ENCODE measurements at places on chromosomes 12 and 14.
A peak's percentile ranks its signal among the peaks of the same experiment; 100 is the strongest.

GRCh38 chr12:8455727-8456360 is at the start of gene CLEC6A:
CLEC6A (plus strand) TSS chr12:8455962; CDS start chr12:8456112, 150 bp downstream.
- DNase-seq, result no peak

DNA sequence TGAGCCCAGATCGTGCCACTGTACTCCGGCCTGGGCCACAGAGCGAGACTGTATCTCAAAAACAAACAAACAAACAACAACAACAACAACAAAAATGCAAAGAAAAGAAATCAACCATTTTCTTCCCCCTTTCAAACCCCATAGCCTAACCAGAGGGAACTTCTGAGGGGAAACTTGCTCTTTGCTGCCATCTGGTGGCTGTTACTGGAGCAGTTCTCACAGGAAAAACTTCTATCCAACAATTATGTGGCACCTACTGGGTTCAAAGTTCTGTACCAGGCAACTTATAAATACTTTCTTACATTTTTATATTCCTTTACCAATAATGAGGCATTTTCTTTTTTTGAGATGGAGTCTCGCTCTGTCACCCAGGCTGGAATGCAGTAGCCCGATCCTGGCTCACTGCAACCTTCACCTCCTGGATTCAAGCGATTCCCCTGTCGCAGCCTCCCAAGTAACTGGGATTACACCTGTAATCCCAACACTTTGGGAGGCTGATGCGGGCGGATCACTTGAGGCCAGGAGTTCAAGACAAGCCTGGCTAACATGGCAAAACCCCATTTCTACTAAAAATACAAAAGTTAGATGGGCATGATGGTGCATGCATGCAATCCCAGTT is 50.9 kb upstream of the BICDL1 start:
- DNase-seq, result peak; percentile 75

GRCh38 chr14:92539419-92539818 is 25.8 kb downstream of the RIN3 start:
- DNase-seq, result no peak

DNA sequence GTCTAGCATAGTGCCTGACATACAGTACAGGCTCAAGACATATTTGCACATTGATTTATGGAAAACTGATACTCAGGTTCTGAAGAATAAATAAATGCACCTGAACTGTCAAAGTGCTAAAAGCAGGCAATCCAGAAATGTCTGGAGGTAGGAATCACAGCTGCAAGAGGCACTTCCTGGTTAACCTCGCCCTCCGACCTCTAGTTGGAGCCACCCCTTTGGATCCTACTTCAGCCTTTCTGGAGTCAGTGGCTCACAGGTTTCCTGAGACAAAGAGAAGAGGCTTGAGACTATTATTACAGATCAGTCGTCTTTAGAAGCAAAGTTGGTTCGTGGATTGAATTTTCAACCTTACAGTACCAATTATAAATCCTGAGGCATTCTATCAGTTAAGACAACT is 13.0 kb downstream of the TCP11L2 start:
- no peak for DNase-seq

- peak; percentile 44 for DNase-seq
Measured at GRCh38 chr12:99059824-99060511, 414.9 kb downstream of the APAF1 start.

GRCh38 chr12:45192707-45193106 is 23.2 kb upstream of the ANO6 start:
- no peak for DNase-seq

- peak; percentile 15 for DNase-seq
Measured at GRCh38 chr12:116773276-116773731, 35.2 kb downstream of the RNFT2 start.

- peak; percentile 13 for DNase-seq
Measured at GRCh38 chr12:74732826-74733225, 195.2 kb downstream of the ATXN7L3B start.

DNA sequence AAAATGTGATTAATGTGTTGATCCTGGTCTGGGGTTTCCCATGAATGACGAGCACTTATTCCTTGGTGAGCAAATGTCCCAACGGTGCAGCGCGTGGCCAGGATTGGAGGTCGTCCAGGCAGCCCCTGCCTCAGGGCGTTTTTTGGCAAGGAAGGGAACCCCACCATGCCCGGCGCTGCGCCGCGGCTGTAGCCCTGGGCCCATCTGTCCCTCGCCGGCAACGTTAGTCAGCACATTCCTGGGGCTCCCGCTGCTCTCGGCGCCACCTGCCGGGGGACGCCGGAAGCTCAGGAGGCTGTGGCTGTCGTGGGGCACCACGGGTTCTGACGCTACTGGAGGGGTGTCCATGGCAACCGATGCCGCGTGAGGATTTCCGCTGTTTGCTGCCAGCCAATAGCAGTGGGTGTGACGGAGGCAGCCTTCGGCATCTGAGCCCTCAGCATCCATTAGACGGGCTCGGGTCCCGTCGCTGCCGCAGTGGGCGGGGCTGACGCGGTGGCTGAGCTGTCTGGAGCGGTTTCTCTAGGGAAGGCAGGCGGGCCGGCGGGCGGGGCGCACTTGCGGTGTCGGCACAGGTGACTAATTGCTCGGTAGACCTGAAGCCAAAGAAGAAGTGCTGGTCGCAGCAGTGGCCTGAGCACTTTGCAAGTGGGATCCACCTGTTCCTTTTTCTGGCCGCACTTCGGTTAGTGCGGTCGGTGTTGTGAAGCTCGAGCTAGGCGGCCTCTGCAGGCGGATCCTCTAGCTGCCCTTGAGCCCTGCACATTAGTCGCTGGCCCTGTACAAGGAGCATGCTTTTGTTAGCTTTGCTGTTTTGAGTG is 29.5 kb downstream of the RAB35 start:
- DNase-seq, result peak; percentile 100

DNA sequence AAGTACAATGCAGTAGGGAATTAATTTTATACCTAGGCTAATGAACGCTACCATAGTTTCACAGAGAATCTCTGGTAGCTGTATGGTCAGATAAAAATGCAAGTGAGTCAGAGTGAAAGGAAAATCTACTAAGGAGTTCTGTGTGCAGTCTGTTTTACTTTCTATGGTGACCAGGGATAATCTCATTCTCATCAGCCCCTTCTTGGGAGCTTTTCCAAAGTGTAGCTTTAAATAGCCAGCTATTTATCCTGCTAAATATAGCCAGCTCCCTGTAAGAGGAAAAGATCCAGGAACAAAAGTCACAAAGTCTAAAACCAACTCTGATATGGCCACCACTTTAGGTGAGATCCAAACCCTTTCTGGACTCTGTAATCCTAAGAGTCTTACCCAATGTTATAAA is 75.5 kb downstream of the TMEM116 start:
- DNase-seq, result no peak

DNA sequence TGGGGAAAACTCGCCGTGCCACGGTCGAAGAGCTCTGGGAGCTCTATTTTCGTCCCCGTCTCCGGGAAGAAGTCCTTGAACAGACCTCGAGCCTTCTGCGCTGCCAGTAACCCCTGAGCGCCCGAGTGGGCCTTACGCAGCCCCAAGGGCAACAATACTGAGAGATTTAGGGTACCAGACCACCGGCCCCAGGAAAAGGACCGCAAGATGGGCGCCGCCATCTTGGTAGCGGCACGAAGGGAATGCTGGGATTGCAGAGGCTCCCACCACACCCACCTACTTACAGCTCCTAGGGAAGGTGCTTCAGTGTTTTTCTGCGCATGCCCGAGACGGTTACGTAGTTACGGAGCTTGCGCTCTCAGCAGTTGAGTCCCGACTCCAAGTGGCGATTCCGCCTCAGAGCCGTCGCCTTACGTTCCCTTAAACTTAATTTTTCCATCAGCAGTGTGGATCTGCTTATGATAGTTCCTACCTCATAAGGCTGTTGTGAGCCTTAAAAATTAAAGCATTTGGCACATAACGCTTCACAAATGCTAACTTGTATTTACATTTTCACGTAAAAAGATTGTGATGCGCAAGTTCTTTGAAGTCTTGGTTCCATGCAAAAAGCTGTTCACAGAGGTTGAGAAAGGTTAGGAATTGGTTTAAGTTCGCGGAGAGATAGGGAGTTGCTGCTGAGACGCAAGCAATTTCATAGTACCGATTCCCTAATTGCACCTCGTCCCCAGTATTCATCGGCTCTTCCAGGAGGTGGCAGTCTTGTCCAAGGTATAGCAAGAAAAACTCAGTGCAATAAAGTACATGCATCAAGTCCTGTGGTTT is at the start of gene YARS2:
YARS2 (minus strand) TSS at position 244 of the 822 bp plus-strand sequence; CDS start at position 221, 23 bp downstream.
- peak; percentile 97 for DNase-seq

GRCh38 chr12:105977652-105978051 is 161.1 kb downstream of the NUAK1 start:
- no peak for DNase-seq

GRCh38 chr14:98334186-98334585 is 937.8 kb downstream of the BCL11B start:
- no peak for DNase-seq

DNA sequence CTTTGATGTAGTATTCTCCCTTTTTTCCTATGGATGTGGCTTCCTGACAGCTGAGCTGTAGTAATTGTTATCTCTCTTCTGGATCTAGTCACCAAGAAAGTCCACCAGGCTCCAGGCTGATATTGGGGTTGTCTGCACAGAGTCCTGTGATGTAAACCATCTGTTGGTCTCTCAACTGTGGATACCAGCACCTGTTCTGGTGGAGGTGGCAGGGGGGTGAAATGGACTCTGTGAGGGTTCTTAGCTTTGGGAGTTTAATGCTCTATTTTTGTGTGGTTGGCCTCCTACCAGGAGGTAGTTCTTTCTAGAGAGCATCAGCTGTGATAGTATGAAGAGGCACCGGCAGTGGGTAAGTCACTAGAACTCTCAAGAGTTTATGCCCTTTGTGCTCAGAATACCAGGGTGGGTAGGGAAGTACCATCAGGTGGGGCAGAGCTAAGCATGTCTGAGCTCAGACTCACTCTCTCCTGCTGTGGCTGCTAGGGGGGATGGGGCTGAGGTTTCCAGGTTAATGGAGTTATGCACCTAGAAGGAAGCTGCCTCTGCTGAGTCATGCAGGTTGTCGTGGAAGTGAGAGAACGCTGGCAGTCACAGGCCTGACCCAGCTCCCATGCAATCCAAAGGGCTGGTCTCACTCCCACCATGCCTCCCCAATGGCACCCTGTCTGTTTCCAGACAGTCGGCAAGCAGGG is 3.0 kb upstream of the TAS2R14 start:
- no peak for DNase-seq

GRCh38 chr12:2687726-2688125 is 107.0 kb upstream of the FKBP4 start:
- no peak for DNase-seq

DNA sequence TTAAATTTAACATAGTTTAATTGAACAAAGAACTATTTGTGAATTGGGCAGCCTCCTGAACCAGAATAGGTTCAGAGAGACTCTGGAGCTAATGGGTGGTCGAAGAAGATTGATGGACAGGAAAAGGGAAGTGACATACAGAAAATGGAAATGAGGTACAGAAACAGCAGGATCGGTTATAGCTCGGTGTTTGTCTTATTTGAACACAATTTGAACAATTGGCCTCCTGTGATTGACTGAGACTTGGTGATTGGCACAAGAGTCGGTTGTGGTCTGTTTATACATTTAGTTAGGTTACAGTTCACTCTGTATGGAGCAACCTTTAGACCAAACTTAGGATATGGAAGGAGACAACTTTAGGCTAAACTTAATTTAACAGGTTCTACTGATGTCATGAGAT is 18.4 kb upstream of the CFL2 start:
- DNase-seq, result no peak

DNA sequence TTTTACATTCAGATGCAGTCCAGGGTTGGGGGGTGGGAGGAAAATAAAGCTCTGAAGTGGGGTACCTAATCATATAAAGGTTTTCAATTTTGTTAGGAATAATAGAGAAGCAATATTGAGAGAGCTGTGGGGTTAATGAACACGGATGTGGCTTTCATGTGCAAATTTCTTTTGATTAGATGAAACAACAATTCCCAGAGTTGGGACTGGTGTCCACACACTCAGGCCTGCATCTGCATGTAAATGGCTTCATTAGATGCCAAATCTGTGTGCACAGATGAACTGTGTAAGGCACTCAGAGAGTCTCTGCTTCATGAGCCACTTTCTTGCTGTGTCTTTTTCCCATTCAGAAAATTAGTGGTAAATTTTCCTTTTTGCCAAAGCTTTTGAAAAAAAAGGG is 377.1 kb upstream of the NOVA1 start:
- DNase-seq, result no peak

GRCh38 chr12:105240228-105240627 is 4.3 kb upstream of the APPL2 start:
- no peak for DNase-seq

- no peak for DNase-seq
Measured at GRCh38 chr12:68378872-68379606, 46.9 kb upstream of the MDM1 start.

DNA sequence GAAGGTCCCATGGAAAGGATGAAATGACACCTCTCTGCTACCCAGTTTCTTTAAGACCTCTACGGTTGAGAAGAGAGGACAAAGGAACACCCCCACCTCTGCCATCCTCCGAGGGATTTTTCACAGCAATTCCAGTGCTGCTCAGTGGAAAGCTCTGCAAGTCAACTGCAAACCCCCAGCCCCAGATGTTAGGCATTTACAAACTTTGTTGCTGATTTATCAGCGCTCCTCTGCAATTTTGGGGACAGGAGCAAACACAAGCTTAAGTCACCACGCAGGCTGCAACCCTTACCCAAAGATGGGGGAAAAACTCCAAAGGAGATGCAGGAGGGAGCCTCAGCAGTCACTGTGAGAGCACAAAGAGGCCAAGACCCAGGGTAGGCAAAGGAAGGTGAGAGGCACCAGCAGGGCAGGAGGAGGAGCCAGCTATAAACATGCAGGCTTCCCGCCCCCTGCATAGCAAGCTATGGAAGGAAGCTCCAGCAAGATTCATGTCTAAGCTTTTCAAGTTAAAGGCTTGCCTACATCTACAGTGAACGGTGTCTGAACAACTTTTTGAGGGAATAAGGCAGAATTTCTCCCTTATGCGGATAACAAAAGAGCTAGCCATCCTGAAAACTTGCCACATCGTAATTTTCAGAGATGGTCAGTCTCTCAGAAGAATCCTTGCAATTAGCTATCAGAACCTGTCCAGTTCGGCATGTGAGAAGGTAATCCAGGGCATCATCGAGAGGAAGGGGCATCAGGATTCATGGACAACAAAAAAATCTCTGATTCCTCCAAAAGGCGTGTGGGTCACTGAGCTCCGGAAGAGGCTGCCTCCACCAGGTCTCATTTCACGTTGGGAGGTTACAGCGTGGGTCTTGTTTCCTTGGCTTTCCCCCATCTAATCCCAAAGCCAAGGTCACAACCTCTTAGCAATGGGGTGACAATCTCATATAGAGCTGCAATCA is 3.9 kb downstream of the CTDSP2 start:
- peak; percentile 72 for DNase-seq

DNA sequence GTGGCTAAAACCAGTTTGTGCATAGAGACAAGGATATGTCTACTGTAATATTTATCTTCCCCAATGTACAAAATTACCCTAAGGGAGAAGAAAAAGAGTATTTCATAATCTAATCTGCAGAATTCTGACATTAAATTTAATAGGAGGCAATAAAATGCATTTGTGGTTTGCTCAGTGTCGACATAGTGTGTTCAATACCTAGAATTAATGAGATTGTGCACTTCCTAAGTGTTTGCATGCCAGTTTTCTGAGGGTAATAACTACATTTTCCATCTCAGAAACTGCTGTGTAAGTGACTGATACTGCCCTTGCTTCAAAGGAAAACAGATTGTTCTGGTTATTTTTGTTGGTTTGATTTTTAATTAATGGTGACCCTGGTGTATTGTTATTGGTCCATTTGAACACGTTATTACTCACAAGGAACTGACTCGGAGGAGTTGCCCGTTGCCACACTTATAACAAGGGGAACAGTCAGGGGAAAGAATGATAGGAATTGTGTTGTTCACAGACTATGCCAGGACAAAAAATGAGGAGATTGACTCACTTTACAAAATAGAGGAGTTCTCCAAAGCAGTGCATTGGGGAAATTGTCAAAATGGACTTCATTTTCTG is 960.3 kb upstream of the TMEM132C start:
- DNase-seq, result no peak
